Fibroblast of skin of right biceps (primary cell): ENCODE measurements at places on chromosomes 7 and 10.

- DNase-seq: peak; percentile 3
Measured at GRCh38 chr7:146654048-146654447, 537.4 kb downstream of the CNTNAP2 start.

GRCh38 chr7:79377097-79377496, 76.4 kb downstream of the MAGI2 start:
- DNase-seq: peak; percentile 20

DNA sequence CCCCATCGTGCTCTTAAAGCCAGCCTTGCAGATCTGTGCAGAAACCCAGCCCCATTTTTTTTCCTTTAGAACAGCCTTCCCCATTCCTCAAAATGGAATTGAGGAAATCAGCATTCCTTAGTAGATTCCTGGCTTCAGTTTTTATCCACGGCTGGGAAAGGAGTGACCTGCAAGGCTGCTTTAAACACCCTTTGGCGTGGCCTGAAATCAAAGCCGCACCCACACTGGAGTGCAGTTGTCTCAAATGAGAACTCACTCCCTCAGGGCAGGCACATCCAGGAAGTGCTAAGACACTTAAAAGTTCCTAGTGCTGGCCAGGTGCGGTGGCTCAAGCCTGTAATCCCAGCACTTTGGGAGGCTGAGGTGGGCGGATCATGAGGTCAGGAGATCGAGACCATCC, 34.8 kb downstream of the HTR5A start:
- DNase-seq: no peak

DNA sequence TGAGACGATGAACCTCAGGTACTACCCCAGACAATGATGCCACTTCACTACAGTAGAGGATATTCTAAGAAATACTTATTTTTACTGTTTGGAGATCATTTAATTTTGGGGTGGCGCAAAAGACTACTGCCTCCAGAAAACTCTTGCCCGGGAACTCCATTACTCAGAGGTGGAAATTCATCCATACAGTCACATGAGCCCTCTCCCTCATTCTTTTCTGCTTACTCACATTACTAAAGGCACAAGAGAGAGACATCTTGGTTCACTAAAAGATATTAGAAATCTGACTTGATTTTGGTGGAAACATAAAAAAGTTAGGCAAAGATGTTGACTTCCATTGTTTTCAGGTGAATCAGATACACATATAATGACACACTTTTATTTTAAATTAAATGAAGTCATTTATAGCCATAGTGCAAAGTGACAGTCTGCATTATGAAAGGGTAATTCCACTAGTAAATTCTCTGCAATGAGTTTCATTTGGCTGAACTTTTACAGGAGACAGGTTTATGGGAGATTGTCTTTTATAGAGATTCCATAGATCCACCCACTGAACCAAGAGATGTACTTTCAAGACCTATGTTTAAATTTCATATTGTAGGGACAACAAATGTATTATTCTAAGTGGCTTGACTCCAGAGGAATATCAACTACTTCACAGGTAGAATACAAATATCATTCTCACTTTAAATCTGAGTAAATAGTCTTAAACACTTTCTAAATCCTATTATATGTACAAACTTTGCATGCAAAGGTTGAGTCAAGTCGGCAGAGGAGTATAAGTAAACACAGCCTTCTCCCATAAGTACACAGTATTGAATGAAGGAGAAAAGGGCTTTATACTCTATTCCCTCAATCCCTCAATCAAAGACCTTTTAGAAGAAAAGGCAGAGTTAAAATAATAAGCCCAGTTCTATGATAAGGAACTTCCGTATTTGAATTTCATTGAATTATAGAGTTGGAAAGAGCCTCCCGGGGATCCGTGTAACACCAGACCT, 18.8 kb downstream of the NEBL start:
- DNase-seq: peak; percentile 43

DNA sequence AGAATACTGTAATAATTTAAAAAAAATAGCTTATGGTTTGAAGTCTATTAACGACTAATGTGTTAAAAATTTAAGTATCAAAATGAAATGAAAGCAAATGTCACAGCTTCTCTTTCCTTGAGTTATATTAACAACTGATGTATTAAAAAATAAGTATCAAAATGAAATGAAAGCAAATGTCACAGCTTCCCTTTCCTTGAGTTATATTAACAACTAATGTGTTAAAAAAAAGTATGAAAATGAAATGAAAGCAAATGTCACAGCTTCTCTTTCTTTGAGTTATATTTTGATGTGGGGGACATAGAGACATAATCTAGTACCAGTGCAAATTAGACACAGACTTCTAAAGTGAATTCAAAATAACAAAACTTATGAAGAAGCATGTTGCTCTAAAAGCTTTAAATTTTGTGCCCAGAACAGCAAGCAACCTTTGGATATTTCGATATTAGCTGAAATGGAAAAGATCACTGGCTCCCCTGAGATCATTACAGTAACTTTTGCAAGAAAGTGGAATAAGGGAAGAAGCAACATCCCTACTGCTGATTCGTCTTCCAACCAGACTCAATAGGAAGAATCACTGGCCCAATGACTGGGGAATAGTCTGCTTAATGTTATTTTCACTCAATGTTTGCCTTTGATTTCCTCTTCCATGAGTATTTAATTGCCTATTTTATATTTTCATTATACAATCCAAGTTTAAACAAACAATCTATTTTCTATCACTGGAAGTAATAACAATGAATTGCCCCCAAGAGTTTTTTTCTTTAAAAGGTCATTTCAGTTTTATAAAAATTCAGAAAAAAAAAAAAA, 8.0 kb downstream of the SKAP2 start:
- DNase-seq: no peak

DNA sequence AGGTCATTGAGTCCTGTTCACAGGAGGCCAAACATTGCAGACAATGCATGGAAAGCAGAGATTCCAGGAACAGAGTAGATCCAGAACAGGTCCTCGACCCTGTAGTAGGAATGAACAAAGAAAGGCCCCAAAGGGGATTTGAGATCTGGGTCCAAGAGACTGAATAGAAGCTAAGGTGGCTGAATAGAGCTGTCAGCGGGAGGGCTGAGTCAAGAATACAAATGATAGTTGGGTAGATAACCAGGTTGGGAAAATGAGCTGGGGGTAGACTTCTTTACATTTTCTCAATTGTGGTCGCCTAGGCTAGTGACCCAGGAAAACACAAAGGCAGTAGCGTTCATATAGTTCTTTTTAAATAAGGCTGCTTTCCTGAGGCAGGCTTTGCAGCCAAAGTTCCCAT, 103.4 kb upstream of the ELMO1 start:
- DNase-seq: no peak

- DNase-seq: no peak
Measured at GRCh38 chr7:117216436-117217069, 106.3 kb downstream of the WNT2 start.

- no peak for DNase-seq
Measured at GRCh38 chr10:7243139-7243538, 167.7 kb downstream of the SFMBT2 start.

- peak; percentile 53 for DNase-seq
Measured at GRCh38 chr10:13681960-13682359, 95.2 kb downstream of the PRPF18 start.

DNA sequence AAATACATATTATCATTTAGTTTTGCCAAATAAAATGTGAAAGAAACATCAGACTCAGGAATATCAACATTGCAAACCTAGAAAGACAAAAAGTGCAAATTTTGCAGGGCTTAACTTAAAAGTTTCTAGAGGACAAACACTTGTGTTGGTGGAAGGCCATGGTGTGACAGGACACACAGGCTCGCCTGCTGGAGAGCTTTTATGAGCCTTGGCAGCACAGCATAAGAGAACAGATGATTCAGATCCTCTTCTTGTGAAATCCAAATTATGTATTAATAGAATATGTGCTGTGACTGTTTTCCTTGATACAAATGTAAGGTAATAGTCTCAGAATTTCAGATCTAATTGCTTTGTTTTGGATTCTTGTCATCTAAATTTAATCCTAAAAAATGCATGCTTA, 72.9 kb upstream of the ABCB5 start:
- DNase-seq: peak; percentile 8

- DNase-seq: no peak
Measured at GRCh38 chr7:45459476-45459875, 114.7 kb upstream of the ADCY1 start.

DNA sequence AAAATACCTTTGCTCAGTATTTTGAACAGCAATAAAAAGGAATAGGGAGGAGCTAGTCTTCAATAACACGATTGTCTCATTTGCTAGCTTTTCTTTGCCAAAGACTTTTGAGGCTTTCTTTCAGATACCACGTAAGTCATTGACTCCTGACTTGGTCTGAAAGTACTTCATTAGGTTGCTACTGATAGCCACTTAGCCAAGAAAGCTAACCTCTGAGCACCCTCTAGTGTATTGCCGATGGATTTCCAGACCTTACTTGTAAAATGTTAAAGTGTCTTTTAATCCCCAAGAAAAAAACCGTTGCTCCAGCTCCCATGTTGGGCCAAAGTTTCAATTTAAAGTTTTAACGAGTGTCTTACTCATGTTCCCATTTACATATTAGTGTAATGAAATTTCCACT, 63.4 kb upstream of the STRIP2 start:
- no peak for DNase-seq

GRCh38 chr7:24709051-24709450, 48.2 kb downstream of the GSDME start:
- DNase-seq: no peak

GRCh38 chr10:24884316-24884715, 68.1 kb downstream of the PRTFDC1 start:
- DNase-seq: no peak

DNA sequence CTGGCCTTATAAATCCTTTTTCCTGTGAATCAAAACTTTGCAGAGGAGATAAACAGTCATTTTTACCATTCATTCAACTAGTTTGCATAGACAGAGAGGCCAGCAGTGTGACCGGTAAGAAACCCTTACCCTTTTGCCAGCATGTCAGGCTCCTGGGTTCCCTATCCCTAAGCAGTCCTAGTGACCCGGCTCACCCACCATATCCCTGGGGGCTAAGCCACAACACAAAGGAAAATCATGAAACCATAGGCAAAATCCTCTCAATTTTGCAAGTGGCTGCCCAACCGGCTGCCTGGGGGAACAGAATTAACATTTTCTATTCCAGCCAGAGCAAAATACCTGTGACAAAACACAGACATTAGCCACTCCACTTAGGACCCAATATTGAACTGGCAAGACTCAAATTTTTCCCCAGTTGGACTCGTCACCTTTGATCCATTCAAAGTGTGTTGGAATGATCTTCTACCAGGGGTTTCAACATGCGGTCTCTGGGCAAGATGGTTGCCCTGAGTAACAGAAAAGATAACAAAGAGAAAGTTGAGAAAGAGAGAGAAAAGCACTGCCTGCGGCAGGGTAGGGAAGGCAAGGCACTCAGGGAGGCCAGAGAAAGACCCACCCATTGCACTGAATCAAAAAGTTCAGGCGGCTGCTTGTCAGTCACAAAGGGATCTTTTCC, 174.8 kb upstream of the NAMPT start:
- no peak for DNase-seq

DNA sequence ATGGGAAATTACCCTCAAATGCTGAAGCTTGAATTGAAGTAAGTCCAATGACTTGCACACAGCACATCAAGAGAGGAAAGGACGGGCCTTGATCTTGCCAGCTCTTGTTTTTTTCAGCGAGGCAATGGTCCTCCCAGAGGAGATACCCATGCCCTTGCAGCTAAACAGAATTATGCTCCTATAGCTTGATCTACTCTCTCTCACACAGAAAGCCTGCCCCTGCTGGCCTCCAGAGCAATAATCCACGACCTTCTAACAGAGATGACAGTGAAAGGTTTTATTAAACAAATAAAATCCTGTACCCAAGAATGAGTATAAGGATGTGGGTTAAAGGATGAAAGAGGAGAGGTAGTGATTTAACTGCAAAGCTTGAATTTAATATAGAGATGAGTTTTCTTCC, 268.0 kb downstream of the ADRA2A start:
- DNase-seq: no peak

GRCh38 chr7:85103962-85104361, 82.9 kb downstream of the SEMA3D start:
- peak; percentile 51 for DNase-seq

GRCh38 chr10:74585231-74586087, 240.9 kb upstream of the KAT6B start:
- no peak for DNase-seq

GRCh38 chr10:92291921-92292845, 1.2 kb downstream of the MARCHF5 start:
- peak; percentile 57 for DNase-seq

- no peak for DNase-seq
Measured at GRCh38 chr10:49241385-49241784, 53.2 kb upstream of the TMEM273 start.

GRCh38 chr10:124349996-124350280, 68.8 kb downstream of the OAT start:
- no peak for DNase-seq

DNA sequence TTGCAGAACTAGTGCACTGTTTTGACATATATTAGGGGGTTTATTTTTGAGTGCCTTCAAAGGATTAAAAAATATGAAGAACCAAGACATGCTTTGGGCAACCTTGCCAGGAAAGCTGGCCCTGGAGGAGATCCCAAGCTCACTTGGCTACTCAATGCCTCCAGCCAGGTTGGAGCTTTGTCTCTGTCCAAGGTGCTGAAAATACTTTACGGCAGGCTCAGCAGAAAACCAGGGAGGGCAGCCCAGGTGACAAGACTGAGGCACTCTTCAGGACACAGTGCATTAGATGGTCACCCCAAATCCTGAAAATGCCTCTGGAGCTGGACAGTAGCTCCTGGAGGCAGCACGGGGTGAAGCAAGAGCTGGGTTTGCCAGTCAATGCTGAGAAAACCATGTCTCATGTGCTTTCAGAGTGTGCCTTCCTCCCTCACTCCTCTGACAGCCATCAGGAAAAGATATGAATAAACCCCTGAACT, 5.8 kb upstream of the KCNH2 start:
- peak; percentile 38 for DNase-seq

GRCh38 chr7:39164887-39165286, 187.2 kb downstream of the POU6F2 start:
- DNase-seq: no peak

DNA sequence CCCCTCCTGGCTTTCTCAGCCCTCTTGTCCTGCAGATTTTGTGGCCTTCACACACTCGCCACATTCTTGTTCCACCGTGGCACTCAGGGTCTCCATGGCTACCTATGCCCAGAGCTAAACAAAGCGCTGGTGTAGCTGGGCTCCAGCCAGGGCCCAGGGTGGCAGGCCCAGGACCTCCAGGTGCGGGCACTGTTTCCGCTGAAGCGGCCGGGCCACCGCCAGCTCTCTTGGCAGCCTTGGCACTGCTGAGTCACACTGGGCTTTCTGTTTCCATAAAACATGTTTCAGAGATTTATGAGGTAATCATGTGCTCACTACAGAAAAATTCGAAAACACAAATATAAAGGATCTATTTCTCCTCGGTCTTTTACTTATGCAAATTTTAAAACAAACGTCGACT, 51.3 kb downstream of the AOC1 start:
- peak; percentile 6 for DNase-seq
